ENCODE measurements at places on chromosomes 4 and X. TPM values are rescaled to one million over a fixed set of nuclear protein-coding genes. Genes with fewer than 3 reads are reported as not detected.

MAPK10 gene
- 123 TPM for total RNA-seq

NPY5R gene
- not detected for total RNA-seq

GRCh38 chr4:119504616-119505015 is 124.0 kb downstream of the PDE5A start:
- no peak for DNase-seq

GRCh38 chrX:127732709-127733108 is 319.5 kb downstream of the ACTRT1 start:
- no peak for DNase-seq

GRCh38 chrX:12950851-12951594 is 23.9 kb upstream of the TMSB4X start:
- DNase-seq = no peak

DNA sequence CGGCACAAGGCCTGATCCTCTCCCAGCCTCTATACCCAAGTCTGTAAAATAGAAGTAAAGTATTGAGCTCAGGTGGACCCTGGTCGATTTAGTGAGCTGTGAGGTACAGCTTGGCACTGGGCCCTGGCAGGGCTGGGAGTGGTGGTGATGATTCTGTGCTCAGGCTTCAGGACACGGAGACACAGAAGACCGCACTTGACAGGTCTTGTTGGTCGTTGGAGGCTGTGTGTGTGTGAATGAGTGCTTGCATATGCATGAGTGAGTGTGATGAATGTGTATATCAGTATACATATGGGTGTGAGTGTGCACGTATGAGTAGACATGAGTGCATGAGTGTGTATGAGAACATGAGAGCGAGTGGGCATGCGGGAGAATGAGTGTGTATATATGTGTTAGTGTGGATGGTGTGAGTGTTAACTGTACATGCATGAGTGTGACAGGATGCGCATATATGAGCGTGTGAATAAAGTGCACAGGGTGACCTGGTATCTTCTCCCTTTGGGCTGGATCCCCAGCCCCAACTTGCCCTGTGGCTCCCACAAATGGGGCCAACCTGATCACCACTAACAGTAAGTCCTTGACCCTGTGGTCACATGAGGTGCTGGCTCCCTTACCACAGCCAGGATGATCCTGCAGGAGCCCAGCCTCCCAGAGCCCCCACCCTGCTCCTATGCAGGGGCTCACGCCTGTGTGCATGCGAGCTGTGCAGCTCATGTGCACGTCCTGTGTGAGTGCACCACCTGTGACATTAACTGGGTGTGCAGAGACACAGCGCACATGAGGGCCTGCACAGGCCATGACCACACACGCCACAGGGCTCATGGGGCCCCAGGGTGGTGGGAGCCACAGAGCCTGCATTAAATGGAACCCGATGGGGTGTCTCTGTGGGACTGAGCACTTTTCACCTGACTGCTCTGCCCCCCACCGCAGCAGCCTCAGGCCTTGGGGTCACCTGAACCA is 20.8 kb downstream of the SH3BP2 start:
- DNase-seq = no peak

- DNase-seq = no peak
Observed at GRCh38 chr4:157791236-157791635, 381.6 kb downstream of the GASK1B start.

GRCh38 chrX:153465691-153466380 is 4.5 kb downstream of the HAUS7 start:
- DNase-seq = no peak

DNA sequence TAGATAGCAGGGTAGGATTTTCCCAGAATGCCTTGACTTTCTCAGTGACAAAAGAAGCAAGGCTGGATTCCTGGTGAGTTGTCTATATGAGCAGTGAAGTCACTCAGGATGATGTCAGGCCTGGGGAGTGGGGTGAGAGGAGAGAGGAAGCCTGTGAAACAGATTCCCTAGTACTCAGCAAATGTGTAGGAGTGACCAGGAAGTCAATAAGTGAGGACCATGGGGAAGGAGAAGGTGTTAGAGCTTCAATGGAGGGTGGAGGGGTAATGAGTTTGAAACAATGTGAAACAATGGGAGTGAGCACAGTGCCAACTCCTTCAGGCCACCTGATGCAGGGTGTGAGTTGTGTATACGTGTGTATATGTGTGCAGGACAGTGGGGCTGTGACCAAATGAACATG is 2.4 kb upstream of the SLC9A6 start:
- DNase-seq = no peak

DNA sequence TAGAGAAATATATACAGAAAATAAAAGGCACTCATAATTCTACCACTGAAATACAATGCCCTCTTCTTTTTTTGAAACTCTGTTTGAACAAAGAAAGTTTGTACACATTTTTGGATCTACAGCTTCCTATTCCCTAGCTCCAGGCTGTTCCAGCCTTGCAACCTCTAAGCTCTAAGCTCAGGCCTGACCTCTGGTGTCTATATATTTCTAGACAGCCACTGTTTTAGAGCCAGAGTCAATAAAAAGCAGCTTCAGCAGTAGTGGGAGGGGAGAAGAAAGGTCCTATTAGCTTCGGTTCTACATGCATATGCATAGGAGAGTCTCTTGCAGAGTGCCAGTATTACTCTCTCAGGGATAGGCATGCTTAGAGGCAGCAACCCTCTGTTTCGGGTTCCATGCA is 39.7 kb downstream of the CLDN2 start:
- DNase-seq = no peak

Data from vagina (tissue), 2 donors.